C1 segment of cervical spinal cord (tissue), 14 donors: ENCODE measurements at places on chromosomes 16 and 17.

- DNase-seq, result no peak
Measured at GRCh38 chr16:52603015-52603414, 56.1 kb upstream of the TOX3 start.

DNA sequence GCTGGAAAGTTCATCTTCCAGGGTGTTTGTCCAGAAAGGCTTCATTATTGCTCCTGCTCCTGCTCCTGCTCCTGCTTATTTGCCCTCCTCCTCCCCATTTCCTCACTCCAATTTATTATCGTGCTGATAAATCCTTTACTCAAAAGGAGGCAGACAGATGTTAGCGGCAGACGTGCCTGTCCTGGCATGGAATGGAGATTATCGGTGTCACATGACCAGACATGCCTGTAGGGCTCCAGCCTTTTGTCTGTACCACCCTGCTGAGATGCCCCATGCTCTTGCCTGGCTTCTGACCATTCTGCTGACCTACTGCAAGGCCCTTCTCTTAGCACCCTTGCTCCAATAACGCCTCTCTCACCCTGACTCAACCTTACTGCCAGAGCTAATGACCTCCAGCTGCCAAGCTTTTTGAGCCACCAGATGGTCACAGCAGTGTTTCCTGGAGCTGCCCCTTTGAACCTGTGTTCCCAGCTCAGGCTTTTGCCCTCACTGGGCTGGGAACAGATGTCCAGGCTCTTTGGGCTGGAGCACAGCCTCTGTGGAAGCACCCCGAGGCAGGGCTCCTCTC lies 12.8 kb downstream of the DNAH9 start:
- DNase-seq, result no peak

DNA sequence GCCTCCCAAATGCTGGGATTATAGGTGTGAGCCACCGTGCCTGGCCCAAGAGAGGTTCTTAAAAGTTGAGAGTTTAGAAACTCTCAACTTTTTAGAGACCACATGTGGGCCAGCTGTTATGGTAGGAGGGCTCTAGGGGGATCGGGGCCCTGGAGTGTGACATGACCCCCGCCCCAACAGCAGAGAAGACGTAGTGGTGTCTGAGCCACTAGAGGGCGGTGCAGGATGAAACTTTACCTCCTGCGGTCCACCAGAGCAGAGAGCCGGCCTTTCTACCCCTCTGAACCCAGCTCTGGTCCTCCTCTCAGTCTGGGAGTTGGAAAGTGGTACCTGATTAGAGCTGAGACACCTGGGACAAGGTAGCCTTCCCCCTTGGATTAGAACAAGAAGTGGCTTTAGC lies 7.4 kb downstream of the CDK5RAP3 start:
- no peak for DNase-seq

DNA sequence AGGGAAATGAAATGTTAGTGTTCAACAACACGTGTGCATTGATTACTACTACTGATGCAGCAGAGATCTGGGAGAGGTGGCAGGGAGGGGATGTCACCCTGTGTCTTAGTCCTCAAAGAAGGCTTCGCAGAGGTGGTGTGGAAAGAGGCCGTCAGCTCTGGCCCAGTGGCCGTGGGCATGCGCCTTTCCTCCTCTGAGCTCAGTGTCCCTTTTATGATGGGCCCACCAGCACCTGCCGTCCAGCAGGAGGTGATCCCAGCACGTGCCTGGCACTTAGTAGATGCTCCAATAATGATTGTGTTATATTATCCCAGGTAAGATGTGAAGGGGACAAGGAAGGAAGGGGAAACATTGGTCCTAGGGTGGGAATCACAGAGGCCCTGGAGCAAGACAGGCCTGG lies 106.2 kb downstream of the CLEC16A start:
- no peak for DNase-seq

- no peak for DNase-seq
Measured at GRCh38 chr16:54444851-54445458, 158.4 kb upstream of the IRX3 start.
